NCI-H1930 (cell line): ENCODE measurements at places on chromosomes 5 and 9.

DNA sequence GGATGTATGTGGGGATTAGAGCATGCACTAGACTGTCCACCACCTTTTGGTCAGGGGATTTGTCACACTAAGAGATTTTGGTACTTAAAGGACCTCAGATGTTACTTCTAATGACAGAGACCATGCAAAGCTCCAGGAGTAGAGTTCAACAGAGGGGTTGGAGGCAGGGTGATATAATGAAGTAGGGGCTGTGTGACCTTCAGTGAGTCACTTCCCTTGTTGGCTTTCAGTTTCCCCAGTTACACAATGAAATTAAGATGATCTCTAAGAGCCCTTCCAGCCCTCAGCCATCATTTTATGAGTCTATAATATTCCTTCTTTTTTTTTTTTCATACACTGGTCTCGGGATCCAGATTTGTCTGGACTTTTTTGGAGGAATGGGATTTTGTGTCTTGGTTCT lies 26.8 kb downstream of the GLRA1 start:
- no peak for DNase-seq

DNA sequence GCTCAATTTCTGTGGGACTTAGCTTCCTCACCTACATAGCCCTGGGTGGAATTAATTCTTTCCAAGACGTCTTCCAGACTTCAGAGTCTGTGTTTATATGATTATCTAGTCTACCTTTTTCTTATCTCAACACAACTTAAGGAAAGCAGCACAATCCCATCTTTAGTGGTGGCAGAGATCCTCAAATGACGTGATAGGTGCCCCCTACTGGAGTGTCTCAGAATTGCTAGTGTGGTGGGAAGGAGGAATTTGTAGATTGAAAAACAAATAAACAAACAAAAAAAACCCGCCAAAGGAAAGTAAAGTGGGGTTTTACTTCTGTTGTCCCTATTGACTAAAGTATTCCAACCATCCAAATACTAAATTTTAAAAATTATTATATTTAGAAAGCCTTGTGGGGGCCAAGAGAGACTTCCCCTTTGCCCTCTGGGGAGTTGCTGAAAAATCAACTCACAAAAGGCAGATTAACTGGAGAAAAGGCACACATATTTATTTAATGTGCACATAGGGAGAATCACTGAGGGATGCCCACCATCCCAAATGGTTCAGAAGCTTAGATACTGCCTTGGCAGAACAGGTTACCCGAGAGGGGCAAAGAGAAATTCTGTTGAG lies 283.3 kb downstream of the TMEM167A start:
- DNase-seq, result no peak

DNA sequence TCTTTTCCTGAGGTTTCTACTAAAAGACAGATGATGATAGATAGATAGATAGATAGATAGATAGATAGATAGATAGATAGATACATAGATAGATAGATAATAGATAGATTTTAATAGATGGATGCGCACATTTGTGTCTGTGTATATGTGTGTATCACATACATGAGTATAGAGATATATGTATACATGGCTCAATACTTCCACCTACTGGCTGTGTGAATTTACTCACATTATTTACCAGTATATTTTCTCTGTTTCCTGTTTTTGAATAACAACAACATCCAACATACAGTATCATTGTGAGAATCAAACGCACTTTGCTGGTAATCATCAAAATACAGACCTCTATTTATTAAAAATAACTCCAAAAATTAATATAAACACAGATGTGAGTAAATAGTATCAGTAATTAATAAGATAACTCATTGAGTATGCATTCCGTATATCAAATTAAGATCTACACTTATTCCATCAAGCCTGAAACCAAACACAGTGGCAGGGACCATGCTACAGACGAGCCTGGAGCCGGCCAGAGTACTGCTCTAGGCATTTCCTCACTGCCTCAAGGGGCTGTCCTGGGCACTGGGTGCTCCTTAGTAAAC lies 338.0 kb downstream of the SEMA5A start:
- DNase-seq, result peak; percentile 66

DNA sequence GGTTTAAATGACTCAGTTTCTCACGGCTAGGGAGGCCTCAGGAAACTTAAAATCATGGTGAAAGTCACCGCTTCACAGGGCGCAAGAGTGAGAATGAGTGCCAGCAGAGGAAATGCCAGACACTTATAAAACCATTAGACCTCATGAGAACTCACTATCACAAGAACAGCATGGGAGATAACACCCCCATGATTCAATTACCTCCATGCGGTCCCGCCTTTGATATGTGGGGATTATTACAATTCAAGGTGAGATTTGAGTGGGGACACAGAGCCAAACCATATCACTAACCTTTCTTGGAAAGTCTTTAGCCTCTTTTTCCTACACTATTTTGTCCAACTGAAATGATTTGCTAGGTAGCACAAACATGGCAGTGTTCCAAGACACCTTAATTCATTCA lies 533.9 kb upstream of the NUDT12 start:
- DNase-seq, result no peak

GRCh38 chr5:40915341-40915926 lies 6.1 kb downstream of the C7 start:
- DNase-seq, result no peak

DNA sequence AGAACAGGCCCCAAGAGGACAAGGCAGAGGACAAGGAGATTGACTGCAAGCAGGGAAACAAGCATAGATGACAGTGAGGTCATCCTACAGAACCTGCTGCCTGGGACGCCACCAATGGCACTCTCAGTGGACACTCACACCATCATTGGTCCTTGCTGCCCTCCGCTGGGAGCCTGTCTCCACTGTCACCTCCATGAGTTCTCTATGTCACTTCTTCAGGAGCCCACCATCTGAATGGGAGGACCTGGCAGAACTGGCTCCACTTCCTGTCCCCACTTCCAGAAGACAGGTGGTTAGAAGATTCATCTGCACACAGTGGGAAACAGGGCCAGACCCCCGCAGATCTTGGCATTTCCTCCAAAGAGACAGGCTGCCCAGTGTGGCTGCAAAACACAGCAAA lies 188.9 kb downstream of the HSD17B3 start:
- no peak for DNase-seq

- DNase-seq, result no peak
Measured at GRCh38 chr5:93349613-93350012, 231.4 kb downstream of the NR2F1-AS1 start.

DNA sequence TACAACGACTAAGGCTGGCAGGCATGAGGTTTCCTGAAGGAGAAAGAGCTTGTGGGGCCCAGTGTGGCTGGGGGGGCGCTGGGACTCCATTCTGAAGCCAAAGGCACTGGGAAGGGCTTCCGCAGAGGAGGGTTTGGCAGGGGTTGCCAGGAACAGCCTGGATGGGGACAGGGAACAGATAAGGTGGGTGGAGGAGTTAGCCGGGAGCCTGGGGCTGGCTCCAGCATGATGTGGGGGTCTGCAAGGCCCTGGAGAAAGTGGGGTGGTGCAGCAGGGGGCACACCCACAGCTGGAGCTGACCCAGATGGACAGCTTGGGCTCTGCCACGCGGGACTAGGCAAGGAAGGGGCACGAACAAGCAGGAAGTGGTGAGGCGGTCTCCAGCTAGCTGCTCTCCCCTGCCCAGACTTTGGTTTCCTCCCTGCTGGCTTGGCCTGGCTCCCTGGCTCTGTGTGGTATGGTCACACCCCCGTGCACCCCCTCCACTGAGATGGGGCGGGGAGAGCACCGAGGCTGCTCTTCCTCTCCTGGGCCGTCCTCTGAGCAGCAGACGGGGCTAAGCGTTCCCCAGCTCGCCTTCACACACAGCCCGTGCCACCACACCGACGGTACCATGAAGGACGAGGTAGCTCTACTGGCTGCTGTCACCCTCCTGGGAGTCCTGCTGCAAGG lies at the start of gene LTC4S:
TSS of gene LTC4S (plus strand) at position 519 of the 672 bp plus-strand sequence. CDS start at position 614, 95 bp downstream.
- no peak for DNase-seq

GRCh38 chr5:169251333-169252084 lies 49.4 kb downstream of the SLIT3 start:
- no peak for DNase-seq

DNA sequence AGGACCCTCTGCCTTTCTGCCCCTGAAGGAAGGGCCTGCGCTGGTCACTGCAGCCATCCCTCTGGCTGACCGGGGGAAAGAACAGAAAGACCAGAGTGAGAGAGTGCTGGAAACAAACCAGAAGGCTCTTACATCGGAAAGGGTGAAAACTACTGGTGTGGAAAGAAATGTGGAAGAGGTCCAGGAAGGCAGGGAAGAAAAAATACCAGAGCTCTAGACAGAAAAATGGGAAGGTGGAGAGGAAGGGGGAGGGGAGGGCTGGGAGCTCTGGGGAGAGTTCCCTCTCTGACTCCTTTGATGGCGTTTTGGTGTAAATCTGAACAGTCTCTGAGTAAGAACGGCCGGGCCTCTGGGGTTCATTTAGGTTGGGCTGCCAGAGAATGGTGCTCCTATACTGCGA lies 47.7 kb downstream of the COL23A1 start:
- no peak for DNase-seq

DNA sequence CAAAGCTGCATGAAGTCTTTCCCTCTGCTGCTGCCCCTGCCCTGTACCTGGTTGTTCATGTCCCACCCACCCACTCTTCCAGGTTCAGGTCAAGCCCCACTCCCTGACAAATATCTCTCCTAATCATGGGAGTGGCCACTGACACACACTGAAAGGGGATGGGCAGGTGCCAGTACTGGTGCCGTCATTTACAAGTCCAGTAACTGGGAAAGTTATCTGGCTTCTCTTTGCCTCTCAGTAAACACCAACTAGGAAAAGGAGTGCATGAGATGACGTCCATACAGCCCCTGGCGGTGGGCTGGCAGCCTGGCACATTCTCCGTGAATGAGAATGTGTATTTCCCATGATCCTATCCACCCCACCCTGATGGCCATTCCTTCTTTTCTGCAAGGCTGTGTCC lies 225.2 kb downstream of the FSTL4 start:
- DNase-seq, result no peak

DNA sequence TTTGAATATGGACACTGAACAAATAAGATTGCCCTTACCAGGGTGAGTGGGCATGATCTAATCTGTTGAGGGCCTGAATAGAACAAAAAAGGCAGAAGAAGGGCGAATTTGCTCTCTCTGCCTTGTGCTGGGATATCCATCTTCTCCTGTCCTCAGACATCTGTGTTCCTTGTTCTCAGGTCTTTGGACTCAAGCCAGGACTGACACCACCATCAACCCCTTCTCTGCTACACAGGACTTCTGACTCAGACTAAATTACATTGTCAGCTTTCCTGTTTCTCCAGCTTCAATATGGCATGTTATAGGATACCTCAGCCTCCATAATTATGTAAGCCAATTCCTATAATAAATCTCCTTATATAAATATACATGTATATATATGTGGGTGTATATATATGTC lies 40.8 kb upstream of the SLCO6A1 start:
- no peak for DNase-seq

DNA sequence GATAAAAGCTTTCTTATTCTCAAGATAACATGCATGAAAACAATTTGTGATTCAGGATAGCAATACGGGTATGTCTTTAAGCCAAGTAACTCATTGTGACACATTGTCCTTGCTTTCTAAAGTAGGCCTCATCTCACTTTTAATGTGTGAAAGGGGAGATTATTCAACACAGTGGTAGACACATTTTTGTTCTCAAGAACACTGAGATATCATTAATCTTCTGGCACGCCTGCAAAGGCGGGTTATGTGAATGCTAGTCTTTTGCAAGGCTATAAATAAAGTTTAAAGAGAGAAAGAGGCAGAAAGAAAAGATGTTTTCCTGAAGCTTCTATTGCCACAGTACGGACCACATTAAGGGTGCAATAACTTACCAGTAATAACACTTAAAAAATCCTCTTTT lies 181.8 kb upstream of the MEF2C start:
- no peak for DNase-seq

GRCh38 chr5:155091768-155092717 lies 78.5 kb downstream of the KIF4B start:
- no peak for DNase-seq

- no peak for DNase-seq
Measured at GRCh38 chr9:20570756-20571155, 51.5 kb downstream of the MLLT3 start.

- DNase-seq, result no peak
Measured at GRCh38 chr5:171659896-171660295, 125.7 kb upstream of the SMIM23 start.

- no peak for DNase-seq
Measured at GRCh38 chr5:56006094-56006493, 11.3 kb upstream of the IL6ST start.

- DNase-seq, result no peak
Measured at GRCh38 chr9:37575001-37575400, 1.2 kb downstream of the FBXO10 start.

GRCh38 chr9:134626571-134627416 lies 14.8 kb upstream of the COL5A1 start:
- DNase-seq, result no peak
